ENCODE measurements at places on chromosomes 5 and 9.

DNA sequence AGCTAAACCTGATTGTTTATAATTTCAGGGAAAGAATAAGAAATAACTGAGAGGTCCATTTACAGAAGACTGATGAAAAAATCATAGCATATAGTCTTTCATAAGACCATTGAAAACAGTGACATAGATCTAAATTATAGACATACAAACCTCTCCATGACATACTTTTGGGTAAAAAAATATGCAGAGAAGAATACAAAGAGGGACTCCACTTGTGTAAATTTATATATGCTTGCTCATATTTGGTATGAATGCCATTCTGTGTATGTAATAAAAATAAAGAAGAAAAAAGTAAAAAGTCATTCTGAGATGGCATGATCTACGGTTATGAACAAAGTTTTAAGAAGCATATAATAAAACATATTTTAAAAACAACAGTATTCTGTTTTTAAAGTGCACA is 310.7 kb downstream of the ASTN2 start:
- DNase-seq = no peak

DNA sequence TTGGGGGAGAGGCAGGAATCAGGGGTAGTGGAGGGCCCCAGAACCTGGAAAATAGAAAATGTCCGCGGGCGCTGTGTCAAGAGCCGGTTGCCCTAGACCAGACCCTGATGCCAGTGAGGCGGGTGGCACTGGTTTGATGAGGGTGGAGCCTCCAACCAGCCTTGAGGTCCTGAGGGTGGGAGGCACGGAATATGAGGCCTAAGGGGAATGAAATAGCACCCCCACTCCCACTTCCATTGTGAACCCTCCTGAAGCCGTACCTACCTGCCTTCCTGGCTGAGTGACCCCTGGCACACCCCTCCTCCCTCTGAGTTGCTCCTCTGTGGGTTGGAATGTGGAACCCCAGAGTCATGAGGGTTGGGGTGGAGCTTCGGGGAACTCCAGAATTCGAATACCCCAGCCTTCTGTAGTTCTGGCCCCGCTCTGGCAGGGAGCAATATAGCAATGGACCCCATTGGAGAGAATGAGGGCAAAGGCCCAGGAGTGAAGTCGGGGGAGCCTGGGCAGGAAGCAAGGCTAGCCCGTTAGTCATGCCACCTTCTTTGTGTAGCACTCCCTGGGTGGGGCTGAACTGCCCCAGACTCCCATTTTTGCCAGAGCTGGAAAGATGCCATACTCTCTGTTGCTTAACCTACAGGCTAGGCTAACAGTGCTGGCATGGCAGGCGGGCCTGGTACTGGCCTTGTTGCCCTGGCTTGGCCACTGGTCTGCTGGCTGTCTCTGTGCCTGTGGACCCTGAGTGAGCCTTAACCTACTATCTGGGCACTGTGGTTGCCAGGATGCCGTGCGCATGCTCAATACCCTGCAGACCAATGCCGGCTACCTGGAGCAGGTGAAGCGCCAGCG is 1.0 kb downstream of the FPGS start:
- DNase-seq = no peak

GRCh38 chr9:27602142-27602861 is 29.0 kb upstream of the C9orf72 start:
- DNase-seq = no peak

DNA sequence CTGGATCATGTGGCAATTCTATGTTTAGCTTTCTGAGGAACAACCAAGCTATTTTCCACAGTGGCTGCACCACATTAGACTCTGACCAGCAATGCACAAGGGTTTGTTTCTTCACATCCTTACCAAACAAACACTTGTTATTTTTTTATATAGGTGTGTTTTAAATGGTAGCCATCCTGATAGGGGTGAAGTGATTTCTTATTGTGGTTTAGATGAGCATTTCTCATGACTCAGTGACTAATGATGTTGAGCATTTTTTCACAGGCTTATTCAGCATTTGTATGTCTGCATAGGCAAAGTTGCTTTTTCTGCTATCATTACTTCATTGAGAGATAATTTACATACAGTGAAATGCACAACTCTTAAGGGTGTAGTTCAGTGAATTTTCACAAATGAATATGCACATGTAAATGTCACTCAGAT is 36.0 kb downstream of the ANKRD33B start:
- DNase-seq = no peak

DNA sequence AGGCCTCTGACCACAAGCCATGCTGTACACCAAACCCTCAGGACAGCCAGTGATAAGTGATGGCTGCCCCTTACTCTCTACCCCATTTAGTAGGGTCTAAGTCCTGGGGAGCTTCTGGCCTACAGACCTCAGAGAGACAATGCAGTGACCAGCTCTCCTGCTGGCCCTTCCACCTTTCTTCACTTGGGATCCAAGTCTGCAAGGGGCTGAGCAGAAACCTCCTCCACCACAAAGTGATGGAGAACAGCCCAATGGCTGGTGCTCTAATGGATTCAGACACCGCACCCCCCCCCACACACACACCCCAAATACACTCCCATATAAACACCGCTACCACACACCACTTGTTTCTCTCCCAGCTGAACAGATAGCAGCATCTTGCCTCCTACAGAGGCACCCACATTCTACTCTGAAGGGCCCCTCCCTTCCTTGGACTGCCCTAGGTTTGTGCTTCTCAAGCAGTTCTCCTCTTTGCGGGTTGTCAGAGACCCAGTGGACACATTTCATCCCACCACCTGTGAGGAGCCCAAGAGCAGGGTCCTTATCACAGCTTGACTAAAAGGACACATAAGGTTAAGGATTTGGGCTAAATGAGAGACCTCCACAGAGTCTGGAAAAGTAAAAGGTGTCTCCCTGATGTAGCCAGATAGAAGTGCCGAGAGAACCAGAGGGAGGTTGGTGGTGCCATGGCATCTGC is 1.3 kb upstream of the PDLIM4 start:
- no peak for DNase-seq

- DNase-seq = no peak
Observed at GRCh38 chr9:135929656-135930445, 22.5 kb upstream of the CAMSAP1 start.
